Endothelial cell of coronary artery (primary cell): ENCODE measurements at places on chromosomes 11 and 22. TPM values are rescaled to one million over a fixed set of nuclear protein-coding genes. Genes with fewer than 3 reads are reported as not detected.

Gene MOGAT2
- not detected in 2 replicates for total RNA-seq

Gene C22orf31
- total RNA-seq: not detected in 2 replicates

Gene ASRGL1
- total RNA-seq: 28.3 and 33.5 TPM in 2 replicates

Gene SLC22A12
- not detected in 2 replicates for total RNA-seq

Gene ADM
- total RNA-seq: 56.4 and 241 TPM in 2 replicates

Gene RSF1
- total RNA-seq: 35.7 and 38.1 TPM in 2 replicates

Gene TNNT3
- total RNA-seq: not detected in 2 replicates

Gene F2
- 0.09 TPM in 1 of 2 replicates, not detected in the other for total RNA-seq

Gene C11orf16
- total RNA-seq: not detected in 2 replicates

Gene FGF19
- not detected in 2 replicates for total RNA-seq
